NCI-H1092 (cell line): ENCODE measurements at places on chromosomes 2 and 18.

DNA sequence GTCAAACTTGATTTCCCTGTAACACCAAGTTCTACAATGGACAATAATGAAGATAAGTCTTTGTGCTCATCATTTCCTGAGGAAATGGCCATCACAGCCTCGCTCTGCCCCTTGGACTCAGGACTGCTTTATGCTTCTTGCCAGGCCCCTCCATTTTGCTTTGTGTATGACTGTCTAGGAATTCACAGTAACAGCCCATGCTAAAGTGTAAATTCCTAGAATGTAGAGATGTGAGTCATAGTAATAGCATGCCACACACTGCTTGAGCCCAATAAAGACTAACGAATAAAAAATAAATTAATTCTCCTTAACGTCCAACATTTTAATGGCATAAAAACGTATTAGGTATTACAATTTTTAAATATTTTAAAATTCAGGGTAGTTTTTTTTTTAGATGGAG is 226.5 kb downstream of the PID1 start:
- DNase-seq = no peak

DNA sequence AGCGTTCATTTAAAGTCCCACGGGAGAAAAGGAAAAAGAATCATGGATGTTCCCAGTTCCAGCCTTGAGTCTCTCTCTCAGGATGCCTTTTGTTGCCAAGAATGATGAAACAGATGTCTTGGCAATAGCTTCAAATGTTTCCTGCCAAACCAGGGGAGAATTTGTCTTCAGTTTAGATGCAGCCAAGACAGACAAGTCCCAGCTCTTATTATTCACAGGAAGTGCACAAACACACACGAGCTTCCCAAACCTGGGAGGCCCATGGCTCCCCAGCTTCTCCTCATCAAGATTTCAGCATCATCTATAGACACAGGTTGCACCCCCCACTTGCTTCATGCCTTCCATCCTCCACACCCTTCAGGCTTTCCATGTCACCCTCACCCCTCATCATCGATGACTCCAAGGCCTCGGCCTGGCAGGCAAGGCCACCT is 45.9 kb downstream of the HS1BP3 start:
- DNase-seq = no peak

DNA sequence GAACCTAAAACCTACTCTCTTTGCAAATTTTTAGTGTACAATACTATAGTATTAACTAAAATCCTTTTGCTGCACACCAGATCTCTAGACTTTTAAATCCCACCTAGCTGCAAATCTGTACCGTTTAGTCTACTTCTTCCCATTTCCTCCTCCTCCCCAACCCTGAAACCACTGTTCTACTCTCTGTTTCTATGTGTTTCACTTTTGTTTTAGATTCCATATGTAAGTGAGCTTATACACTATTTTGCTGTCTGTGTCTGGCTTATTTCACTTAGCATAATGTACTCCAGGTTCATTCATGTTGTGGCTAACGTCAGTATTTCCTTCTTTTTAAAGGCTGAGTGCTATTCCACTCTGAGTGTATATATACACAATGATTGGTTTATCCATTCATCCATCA is 18.4 kb upstream of the DSC2 start:
- no peak for DNase-seq

- no peak for DNase-seq
Observed at GRCh38 chr2:200812122-200813022, 662 bp downstream of the BZW1 start.

- DNase-seq = no peak
Observed at GRCh38 chr2:24832521-24832920, 39.3 kb downstream of the CENPO start.
